ENCODE measurements at places on chromosomes 1 and 21. TPM values are rescaled to one million over a fixed set of nuclear protein-coding genes. Genes with fewer than 3 reads are reported as not detected.
A peak's percentile ranks its signal among the peaks of the same experiment; 100 is the strongest.

DNA sequence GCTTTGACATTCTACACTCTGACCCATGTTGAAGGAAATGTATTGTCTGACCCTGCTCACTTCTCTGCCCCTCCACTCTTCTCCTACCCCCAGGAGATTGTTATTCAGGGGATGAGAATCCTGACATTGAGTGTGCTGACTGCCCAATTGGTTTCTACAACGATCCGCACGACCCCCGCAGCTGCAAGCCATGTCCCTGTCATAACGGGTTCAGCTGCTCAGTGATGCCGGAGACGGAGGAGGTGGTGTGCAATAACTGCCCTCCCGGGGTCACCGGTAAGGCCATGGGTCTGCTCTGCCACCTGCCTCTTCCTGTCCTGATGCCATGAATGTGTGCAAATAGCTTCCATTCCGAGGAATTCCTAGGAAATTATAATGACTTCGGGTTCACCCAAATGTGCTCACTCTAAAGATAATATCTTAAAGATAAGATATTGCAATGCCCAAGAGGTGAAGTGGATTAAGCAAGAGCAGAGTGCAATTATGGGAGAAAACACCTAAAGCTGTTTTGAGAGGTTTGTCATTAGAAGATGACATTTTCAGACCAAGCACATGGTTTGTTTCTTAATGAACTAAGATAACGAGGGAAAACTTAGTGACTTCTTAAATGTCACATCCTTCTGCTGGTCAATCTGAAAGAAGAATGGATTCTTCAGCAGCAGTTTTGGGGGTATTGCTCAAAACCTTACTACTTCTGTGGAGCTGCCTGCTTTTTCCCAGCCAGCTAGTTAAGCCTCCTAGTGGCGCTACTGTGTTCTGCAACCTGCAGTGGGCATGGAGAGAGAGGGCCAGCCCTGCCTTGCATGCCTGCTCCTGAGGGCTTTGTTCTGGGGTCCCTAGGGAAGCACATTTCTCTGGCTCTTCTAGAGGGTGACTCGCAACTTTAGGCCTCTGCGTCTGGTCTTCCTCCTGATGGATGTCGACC is 41.6 kb downstream of the LAMC2 start:
- no peak for DNase-seq

- DNase-seq, result no peak
Measured at GRCh38 chr1:181592255-181592859, 109.0 kb downstream of the CACNA1E start.

GRCh38 chr1:11700601-11701467 is 9.3 kb downstream of the DRAXIN start:
- no peak for DNase-seq

DNA sequence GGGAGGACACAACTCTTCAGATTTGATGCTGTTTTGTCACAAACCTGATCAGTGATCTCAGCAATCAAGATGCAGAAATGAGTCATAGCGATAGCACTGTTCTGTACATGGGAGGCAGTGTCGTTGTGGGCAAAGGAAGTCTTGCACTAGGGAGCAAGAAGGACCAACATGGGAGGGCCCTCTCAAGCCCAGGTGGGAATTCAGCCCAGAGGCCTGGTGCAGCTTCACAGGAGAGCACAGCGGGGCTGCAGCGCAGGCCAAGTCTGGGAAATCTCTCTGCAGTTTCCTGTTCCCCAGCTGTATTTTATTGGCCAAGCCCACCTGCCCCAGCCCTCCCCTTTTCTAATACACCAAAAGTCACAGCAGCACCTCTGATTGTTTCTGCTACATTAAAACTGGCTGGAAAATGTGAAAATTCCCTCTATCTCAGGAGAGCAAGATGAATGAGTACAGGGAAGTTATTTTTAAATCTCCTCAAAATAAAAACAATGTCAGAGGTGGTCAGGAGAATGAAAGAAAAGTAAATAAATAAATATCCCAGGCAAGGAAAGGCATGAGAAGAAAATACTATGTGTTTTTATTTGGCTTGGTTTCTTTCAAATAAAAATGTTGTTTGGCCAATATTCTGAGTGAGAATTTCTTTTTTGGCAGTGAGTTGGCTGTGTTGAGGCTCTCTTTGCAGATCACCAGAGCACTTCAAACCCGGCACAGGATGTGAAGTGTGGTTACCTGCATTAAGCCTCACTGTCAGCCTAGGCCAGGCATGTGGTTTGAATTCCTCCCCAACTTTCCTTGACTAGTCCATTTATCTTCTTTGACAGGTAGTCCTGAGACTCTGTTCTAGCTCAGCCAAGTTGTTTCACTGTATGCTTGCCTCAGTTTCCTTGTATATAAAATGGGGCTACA is 422.1 kb downstream of the PLPP3 start:
- no peak for DNase-seq

- no peak for DNase-seq
Measured at GRCh38 chr1:56215771-56216170, 363.6 kb downstream of the PLPP3 start.

DNA sequence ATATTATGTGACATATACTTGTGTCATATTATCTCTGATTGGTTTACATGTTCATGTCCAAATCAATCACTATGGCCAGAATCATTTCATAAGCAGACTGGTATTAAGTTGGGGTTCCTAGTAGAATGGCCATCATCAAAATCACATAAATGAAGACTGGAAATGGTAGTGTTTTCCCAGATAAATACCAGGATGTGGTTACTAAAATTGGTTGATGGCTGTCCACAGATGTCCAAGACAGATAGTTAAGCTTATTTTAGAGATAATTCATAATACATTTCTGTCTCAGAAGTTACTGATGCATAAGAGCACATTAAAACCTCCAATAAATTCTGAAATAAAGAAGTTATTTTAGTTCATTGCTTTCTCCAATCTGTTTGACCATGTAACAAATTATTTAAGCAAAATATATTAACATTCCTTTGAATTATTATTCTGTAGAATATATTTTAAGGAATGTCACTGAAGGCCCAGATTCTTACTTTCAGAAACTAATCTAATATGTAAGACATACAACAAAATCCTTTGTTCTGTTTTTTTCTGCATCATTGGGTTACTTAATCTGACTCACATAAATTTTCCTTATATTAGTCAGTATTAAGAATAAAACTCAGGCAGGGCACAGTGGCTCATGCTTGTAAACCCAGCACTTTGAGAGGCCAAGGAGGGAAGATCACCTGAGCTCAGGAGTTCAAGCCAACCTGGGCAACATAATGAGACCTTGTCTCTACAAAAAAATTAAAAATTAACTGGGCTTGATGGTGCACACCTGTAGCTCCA is 483.9 kb downstream of the PTPRC start:
- DNase-seq, result no peak

DNA sequence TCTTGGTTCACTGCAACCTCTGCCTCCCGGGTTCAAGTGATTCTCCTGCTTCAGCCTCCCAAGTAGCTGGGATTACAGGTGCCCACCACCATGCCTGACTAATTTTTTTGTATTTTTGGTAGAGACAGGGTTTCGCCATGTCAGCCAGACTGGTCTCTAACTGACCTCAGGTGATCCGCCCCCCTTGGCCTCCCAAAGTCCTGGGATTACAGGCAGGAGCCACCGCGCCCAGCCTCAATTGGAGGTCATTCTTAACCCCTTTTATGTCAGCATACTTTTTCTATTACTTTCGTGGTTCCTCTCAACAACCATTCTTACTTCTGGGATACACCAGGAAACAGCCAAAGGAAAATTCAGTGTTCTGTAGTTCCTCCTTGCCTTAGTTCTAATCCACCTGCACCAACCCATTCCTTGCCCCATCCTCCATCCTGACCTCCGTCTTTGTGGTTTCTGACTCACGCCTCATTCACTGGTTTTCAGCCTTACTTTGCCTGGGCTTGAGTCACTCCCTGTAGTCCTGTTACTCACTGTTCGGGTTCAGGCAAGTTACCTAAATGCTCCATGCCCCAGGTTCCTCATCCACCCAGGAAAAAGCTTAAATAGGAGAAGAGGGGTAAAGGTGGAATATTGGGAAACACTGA is 12.9 kb upstream of the BCL10 start:
- no peak for DNase-seq

DNA sequence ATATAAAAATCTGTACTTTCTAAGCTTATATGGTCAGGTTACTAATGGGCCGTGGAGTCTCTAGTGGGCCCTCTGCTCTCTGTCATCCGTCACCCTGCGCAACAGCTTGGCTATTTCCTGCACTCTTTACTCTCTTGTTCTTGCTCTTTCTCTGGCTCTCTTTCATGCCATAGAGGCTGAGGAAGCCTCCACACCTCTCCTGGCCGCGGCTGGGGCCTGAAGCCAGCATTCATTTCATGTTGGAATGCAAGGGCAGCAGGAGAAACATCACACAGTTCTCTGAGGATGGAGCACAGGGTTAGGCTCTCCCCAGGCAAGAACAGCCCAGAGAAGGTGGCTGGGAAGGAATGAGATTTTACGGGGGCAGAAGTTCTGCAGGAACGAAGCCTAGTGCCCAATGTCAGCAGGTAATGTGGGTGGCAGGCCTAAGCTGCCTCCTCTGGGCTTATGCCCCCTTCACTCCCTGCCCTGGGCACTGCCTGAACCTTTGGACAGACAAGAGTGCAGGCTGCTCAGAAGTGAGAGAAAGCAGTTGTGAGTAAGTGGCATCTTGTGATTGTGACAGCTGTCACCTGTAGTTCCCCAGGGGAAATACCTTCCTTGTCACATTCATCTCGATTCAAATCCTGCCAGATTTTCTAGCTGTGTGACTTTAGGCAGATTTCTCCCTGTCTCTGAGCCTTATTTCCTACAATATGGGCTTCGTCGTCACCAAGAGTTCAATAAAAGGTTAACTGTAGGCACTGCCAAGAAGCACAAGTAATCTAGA is 3.6 kb upstream of the FHAD1 start:
- DNase-seq, result no peak

GRCh38 chr1:8989821-8990220 is 36.4 kb downstream of the SLC2A7 start:
- no peak for DNase-seq

DNA sequence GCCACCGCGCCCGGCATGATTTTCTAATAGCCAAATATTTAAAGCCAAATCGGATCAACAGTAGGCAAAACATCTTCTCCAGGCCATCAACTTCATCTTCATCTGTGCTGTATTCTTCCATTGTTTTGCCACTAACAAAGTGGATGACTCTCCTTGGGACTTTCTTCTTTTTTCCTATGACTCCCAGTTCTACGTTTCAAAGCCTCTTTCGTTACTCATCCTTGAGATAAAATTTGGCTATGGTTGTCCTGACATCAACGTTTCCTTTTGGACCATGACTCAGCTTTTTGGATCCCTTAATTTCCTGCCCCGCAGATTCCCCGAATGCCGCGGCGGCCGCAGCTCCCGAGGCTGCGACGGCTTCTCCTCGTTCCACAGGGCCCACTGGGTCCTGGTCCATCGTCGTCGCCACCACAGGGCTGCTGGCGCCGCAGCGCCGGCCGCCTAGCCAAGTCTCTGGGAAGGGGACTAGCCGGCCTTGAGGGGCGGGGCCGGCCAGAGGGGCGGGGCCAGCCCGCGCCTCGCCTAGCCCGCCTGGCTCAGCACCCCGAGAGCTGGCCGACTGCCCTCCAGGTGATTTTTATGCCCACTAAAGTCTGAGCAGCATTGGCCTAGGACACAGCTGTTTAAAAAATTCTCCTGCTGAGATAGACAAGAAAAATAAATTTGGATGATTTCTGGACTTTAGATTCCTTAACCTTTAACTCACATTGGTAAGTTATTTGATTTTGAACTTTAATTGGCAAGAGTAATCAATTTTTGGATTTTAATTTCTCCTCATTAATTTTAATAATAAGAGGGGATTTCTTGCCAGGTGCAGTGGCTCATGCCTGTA is 93.9 kb downstream of the ADCY10 start:
- peak; percentile 26 for DNase-seq

DNA sequence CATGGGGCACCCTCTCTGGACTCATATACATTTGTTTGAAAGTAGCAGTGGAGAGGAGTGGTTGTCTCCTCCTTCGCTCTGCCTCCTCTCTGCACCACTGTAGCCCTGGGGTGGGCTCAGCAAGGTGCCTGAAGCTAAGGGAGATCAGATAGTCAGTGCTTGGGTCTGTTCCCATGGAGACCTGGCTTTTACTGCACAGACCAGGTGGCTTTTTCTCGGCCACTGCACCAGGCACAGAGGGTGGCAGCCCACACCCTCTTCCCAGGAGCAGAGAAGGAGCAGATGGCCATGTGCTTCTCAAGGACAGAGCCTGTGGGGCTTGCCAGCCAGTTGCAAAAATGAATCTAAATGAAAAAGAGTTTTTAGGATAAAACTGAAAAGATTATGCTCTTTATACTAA is 123.4 kb upstream of the KCNK1 start:
- DNase-seq, result no peak

GRCh38 chr1:203402629-203403337 is 51.9 kb upstream of the FMOD start:
- peak; percentile 53 for DNase-seq

GRCh38 chr1:206698011-206698410 is 13.3 kb downstream of the MAPKAPK2 start:
- no peak for DNase-seq

GRCh38 chr1:198606020-198606438 is 32.8 kb upstream of the PTPRC start:
- no peak for DNase-seq

GRCh38 chr21:45983981-45984551 is 2.5 kb downstream of the COL6A1 start:
- DNase-seq, result no peak

DNA sequence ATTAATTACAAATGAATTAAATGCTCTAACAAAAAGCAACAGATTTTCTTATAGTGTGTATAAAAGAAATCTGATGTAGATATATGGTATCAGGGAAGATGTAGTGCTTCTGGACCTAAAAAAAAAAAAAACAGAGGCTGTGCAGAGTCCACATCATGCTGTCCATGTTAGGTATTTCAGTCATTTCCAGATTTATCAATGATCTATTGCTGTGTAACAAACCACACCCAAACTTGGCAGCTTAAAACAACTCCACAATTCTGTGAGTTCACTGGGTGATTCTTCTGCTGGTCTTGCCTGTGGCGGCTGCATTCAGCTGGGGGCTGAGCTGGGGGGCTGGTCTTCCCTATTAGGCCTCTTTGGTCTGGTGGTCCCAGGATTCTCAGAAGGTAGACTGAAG is 52.3 kb upstream of the C1orf146 start:
- no peak for DNase-seq

GRCh38 chr1:78649628-78650027 is at the start of gene IFI44:
IFI44 (plus strand) TSS chr1:78649831; CDS start chr1:78650196, 365 bp downstream.
- DNase-seq, result peak; percentile 73

- no peak for DNase-seq
Measured at GRCh38 chr1:96756789-96757188, 35.2 kb downstream of the PTBP2 start.

DNA sequence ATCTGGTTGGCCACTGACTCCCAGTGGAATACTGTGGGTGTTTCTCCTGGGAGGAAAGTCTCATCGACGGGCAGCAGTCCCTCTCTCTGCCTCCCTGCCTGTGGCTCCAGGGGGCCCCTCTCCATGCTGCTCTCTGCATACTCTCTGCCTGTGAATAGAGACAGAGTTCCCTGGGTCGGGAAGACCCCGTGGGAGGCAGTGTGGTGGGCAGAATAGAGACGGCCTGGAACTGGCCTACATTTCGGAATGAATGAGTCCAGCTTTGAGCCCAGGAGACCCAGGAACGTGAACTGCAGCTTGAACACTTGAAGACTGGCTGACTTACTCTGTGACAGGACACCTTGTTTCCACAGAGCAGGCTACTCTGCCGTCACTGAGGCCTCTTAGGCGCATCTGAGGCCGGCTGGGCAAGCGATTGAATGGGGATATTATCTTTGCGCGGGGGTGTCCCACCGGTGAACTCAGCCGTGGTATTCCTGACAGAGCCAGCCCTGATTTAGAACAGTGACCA is 64.0 kb downstream of the KIF21B start:
- no peak for DNase-seq

The OLIG2 gene
- polyA plus RNA-seq, result not detected

The ZBTB8B gene
- polyA plus RNA-seq, result 2.3 TPM

The C8A gene
- polyA plus RNA-seq, result not detected

The ZNF687 gene
- polyA plus RNA-seq, result 21.2 TPM

The ANGPTL3 gene
- 8.9 TPM for polyA plus RNA-seq

The LCE5A gene
- 0.17 TPM for polyA plus RNA-seq

The HNRNPR gene
- 298 TPM for polyA plus RNA-seq

The EPHX1 gene
- 59.0 TPM for polyA plus RNA-seq
